ENCODE measurements at places on chromosomes 4 and X.

GRCh38 chr4:153573881-153574802, 108.0 kb downstream of the TMEM131L start:
- DNase-seq, result peak; percentile 74

GRCh38 chr4:75679876-75680575, 6.8 kb upstream of the G3BP2 start:
- no peak for DNase-seq

- no peak for DNase-seq
These were observed 446.4 kb downstream of the RPA4 start for GRCh38 chrX:97330151-97330550.

DNA sequence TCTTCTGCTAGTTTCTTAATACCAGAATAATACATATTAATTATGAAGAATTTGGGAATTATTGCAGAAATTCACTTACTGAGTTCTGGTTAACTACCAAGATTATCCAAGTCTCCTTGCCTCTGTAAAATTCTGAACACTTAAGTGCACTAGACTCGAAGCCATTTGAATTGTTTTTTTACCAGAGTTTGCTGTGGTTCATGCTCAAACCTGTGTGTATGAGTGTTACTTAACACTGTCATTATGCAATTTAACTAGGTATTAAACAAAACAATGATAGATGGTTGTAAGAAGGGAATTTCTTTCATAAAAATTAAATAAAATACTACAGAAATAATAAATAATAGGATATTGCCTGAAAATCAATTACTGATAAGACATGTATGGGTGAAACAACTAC, 145.6 kb upstream of the FAT4 start:
- DNase-seq, result no peak

DNA sequence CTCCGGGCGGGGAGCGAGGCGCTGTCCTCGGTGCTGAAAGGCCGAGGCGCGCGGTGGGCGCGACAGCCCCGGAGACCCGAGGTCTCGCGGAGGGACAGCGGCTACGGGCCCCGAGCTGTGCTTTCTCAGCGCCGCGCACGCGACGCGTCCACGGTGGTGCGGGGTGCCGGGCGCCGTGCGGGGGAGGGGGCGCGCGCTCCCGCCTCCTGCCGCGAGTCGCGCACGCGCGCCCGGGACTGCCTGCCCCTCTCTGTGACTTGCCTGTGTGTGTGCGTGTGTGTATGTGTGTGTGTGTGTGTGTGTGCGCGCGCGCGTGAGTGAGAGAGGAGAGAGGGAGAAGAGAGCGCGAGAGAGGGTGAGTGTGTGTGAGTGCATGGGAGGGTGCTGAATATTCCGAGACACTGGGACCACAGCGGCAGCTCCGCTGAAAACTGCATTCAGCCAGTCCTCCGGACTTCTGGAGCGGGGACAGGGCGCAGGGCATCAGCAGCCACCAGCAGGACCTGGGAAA, at the start of gene GRIA2:
Gene GRIA2 (plus strand): TSS at position 358 of the 511 bp plus-strand sequence. CDS start 315 bp downstream, outside the sequence.
- peak; percentile 32 for DNase-seq

GRCh38 chr4:74897386-74897785, 35.5 kb upstream of the PARM1 start:
- no peak for DNase-seq

- no peak for DNase-seq
These were observed 508.9 kb upstream of the FTHL17 start for GRCh38 chrX:31580726-31581125.

All from hematopoietic multipotent progenitor cell treated with erythropoietin and hydrocortisone succinate and interleukin-3 and kit ligand, for 8 days (in vitro differentiated cells).